ENCODE measurements at places on chromosomes 7 and 10. TPM values are rescaled to one million over a fixed set of nuclear protein-coding genes. Genes with fewer than 3 reads are reported as not detected.

- no peak for DNase-seq
- H3K4me3 ChIP-seq = no peak overlapping the region
- H3K4me1 ChIP-seq = no peaks in the 10 kb centered on the region
- no peaks in the 10 kb centered on the region for H3K27me3 ChIP-seq
These were observed 560.2 kb downstream of the TCERG1L start for GRCh38 chr10:130751106-130751840.

DNA sequence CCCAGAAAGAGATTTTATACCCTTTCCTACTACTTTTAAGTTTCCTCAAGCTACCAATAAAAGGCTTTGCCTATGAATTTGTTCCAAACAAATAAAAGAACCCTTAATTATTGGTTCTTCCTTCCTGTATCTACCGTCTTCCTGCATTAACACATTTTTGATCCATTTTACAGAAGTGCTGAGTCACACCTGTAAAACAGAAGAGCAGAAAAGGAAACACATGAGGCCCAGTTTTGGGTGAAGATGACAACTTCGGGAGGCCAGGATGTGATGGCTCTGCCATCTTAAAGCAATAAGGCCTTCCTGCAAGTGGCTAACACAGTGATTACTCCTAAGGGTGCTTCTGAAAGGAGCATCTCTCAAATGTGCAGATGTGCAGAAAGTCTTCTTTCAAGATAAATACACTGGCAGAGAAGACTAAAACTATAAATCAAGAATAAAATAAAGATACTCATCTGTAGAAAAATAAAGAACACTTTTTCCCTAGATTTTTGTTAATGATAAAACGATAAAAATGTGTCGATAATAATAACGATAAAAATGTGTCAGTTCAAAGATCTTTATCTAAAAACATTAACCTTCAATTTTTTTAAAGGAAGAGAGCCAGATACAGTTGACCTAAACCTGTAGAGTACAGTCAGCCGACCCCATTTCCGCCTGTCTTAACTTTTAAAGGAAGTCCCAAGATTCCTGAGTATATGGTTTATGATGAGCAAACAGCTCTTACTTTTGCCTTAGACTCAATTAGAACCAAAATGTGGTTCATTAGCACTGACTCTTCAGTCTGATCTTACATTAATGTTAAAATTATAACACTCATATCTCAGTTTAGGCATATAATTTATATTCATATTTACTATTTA is 108.6 kb downstream of the UBE2H start:
- no peak overlapping the region for H3K27ac ChIP-seq
- H3K4me3 ChIP-seq = no peak overlapping the region
- no peaks in the 10 kb centered on the region for H3K27me3 ChIP-seq
- no peaks in the 10 kb centered on the region for H3K4me1 ChIP-seq

GRCh38 chr10:90751107-90751997 is 106.5 kb downstream of the HTR7 start:
- no peaks in the 10 kb centered on the region for H3K4me1 ChIP-seq
- no peaks in the 10 kb centered on the region for H3K27me3 ChIP-seq
- H3K4me3 ChIP-seq = no peak overlapping the region
- no peaks in the 10 kb centered on the region for H3K36me3 ChIP-seq
- no peak overlapping the region for H3K27ac ChIP-seq

- no peaks in the 10 kb centered on the region for H3K27me3 ChIP-seq
- no peak overlapping the region for H3K4me3 ChIP-seq
- no peaks in the 10 kb centered on the region for H3K36me3 ChIP-seq
- no peak overlapping the region for H3K27ac ChIP-seq
- no peak for DNase-seq
- H3K4me1 ChIP-seq = no peaks in the 10 kb centered on the region
These were observed 177.5 kb downstream of the CACNA2D1 start for GRCh38 chr7:82266081-82266480.

DNA sequence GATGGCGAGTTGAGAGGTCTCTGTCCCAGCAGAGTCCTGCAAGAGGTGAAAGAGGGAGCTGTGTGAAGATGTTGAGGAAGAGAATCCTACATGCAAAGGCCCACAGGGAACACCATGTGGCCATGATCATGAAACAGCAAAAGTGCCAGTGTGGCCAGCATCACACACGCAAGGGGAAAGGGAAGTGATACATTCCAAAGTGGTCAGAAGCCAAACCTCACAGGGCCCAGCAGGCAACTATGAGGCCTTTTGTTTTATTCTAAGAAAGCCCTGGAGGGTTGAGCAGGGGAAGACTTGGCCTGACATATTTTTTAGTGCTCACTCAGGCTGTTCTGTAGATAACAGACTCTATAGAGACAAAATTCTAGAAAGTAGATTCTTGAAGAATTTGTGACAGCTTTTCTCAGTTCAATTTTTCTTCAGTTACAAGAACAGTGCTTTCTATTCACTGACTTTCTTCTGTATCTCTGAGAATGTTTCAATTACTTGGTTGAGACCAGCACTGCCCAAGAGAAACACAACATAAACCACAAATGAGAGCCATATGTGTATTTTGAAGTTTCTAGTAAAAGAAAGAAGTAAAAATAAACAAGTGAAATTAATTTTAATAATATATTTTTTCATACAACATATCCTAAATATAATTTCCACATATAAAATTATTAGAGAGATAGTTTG is 82.3 kb downstream of the HTR7 start:
- H3K27me3 ChIP-seq = no peaks in the 10 kb centered on the region
- no peak overlapping the region for H3K4me3 ChIP-seq
- H3K27ac ChIP-seq = no peak overlapping the region
- H3K36me3 ChIP-seq = no peaks in the 10 kb centered on the region
- H3K4me1 ChIP-seq = no peaks in the 10 kb centered on the region

- no peaks in the 10 kb centered on the region for H3K36me3 ChIP-seq
- no peak for DNase-seq
- H3K27me3 ChIP-seq = no peaks in the 10 kb centered on the region
- no peak overlapping the region for H3K4me3 ChIP-seq
- H3K27ac ChIP-seq = no peak overlapping the region
These were observed 51.3 kb upstream of the PLEKHA1 start for GRCh38 chr10:122323189-122323588.

GRCh38 chr7:8143151-8143874 is 118.7 kb downstream of the ICA1 start:
- DNase-seq = no peak
- H3K27ac ChIP-seq = no peak overlapping the region
- H3K36me3 ChIP-seq = no peaks in the 10 kb centered on the region
- no peak overlapping the region for H3K4me3 ChIP-seq

DNA sequence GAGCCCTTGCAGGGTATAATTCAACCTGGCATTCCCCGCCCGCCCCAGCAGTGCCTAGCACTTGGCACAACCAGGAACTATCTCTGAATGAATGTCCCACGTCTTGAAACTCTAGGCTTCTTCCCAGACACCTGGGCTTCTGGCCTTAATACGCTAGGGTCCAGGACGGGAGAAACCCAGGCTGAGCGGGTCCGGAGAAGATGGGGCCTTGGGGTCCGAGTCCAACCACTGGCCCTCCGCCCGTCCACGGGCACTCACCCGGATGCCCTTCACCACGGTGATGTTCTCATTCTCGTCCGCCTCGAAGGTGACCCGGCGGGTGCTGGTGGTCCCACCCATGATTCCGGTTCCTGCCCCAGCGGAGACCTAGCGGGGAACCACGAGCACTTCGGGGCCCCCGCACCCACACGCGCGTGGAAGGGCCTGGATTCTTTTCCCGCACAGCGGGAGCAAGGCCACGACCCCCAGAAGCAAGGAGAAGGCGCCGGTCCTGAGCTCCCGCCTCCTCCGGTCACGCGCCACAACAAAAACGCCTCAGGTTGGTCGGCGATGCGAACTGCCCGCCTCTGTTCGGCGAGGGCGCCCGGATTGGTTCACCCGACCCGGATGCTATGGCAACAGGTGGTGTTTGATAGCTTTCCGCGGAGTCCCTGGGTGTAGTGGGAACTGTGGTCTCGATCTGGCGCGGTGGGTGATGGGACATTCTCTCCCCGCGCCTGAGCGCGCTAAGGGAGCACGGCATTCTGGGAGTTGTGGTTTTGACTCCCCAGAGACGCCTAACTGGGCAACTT is at the start of gene CHCHD3:
Gene CHCHD3, minus strand, starts transcription at position 492 of the 791 bp plus-strand sequence. Its CDS starts 153 bp downstream, at position 339.
- no peaks in the 10 kb centered on the region for H3K36me3 ChIP-seq
- H3K27ac ChIP-seq = peak within 1 kb of the TSS; percentile 79
- peak within 1 kb of the TSS; percentile 87 for H3K4me3 ChIP-seq
- H3K27me3 ChIP-seq = no peaks in the 10 kb centered on the region
- H3K4me1 ChIP-seq = no peaks in the 10 kb centered on the region

- DNase-seq = no peak
- H3K36me3 ChIP-seq = no peaks in the 10 kb centered on the region
- no peaks in the 10 kb centered on the region for H3K27me3 ChIP-seq
- no peak overlapping the region for H3K27ac ChIP-seq
- no peaks in the 10 kb centered on the region for H3K4me1 ChIP-seq
These were observed 339.8 kb downstream of the SEMA3D start for GRCh38 chr7:84847038-84847437.

- H3K4me1 ChIP-seq = no peaks in the 10 kb centered on the region
- no peaks in the 10 kb centered on the region for H3K27me3 ChIP-seq
- no peak for DNase-seq
- no peak overlapping the region for H3K27ac ChIP-seq
- no peak overlapping the region for H3K4me3 ChIP-seq
- H3K36me3 ChIP-seq = no peaks in the 10 kb centered on the region
These were observed 66.9 kb downstream of the PTPRE start for GRCh38 chr10:127973791-127974311.

- no peak overlapping the region for H3K4me3 ChIP-seq
- H3K27ac ChIP-seq = no peak overlapping the region
- H3K27me3 ChIP-seq = no peaks in the 10 kb centered on the region
- no peaks in the 10 kb centered on the region for H3K4me1 ChIP-seq
- H3K36me3 ChIP-seq = no peaks in the 10 kb centered on the region
These were observed 100.2 kb downstream of the LRMDA start for GRCh38 chr10:75531571-75532031.

- H3K27me3 ChIP-seq = no peaks in the 10 kb centered on the region
- no peaks in the 10 kb centered on the region for H3K4me1 ChIP-seq
- no peaks in the 10 kb centered on the region for H3K36me3 ChIP-seq
- H3K27ac ChIP-seq = no peak overlapping the region
- DNase-seq = no peak
These were observed 120.2 kb upstream of the CTTNBP2 start for GRCh38 chr7:117993377-117994003.

GRCh38 chr10:28984431-28984830 is 304.4 kb upstream of the LYZL1 start:
- peak; percentile 81 for DNase-seq
- no peak overlapping the region for H3K4me3 ChIP-seq
- H3K4me1 ChIP-seq = no peaks in the 10 kb centered on the region
- H3K36me3 ChIP-seq = no peaks in the 10 kb centered on the region
- no peaks in the 10 kb centered on the region for H3K27me3 ChIP-seq

- no peak overlapping the region for H3K27ac ChIP-seq
- H3K4me3 ChIP-seq = no peak overlapping the region
- H3K36me3 ChIP-seq = no peaks in the 10 kb centered on the region
These were observed 148.2 kb downstream of the CHN2 start for GRCh38 chr7:29342761-29343160.

DNA sequence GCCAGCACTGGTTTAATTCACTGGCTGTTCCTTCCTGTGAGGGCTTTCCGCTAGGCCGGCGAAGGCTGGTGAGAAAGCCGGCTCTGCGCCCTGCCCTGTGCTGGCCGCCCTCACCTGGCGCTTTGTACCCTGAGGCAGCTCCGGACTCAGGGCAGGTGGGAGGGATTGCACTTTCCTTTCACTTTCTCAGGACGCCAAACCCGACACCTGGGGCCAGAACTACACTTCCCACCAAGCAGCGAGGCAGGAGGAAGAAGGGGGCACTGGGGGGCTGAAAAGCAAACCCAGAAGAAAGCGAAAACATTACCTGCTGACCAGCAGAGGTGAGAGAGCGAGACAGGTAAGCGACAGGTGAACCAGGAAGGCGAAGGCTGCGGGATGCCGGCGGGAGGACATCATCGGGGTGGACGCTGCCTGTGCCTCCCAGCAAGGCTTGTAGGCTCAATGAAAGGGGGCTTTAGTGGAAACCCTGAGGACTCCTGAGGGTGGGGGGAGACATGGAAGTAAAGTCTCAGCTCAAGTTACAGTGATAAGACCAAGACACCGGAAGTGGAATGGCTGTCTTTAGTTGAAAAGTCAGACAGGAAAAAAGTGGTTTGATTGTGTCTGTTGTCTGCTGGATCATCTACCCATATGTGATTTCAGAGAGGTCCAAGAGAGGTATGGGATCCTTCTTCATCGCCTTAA is at the start of gene RAB19:
Gene RAB19, plus strand, starts transcription at position 181 of the 687 bp plus-strand sequence. CDS start 3,589 bp downstream, outside the sequence.
- peak; percentile 51 for DNase-seq
- no peaks in the 10 kb centered on the region for H3K27me3 ChIP-seq
- H3K36me3 ChIP-seq = no peaks in the 10 kb centered on the region
- no peaks in the 10 kb centered on the region for H3K4me1 ChIP-seq
- peak within 1 kb of the TSS; percentile 45 for H3K27ac ChIP-seq

DNA sequence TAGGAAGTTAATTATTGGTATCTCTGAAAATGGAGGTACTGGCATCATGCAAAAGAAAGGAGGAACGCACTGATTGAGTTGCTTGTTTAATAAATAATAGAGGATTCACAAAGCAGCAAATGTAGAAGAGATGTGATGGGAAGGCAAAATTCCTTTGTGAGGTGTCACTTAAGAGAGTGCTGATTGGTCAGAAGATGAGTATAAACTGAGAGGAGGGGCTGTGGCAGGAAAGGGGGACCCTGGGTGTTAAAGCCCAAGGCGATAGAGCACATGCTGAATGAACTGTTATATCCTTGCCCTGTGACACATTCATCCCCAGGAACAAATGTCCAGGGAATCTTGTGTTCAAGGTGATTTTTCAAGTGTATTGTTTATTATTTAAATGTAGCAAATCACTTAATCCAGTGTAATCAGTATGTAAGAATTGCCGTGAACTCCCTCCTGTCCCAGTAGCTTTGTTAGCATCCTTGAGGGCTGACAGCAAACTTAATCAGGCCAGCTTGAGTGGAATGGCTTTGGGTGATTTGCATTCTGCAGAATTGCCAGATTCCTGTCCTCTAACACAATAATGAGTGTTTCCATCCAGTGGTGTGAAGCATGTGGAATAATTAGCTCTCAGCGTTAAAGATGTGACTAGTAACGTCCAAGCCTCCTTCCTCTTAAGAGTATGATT is 111.9 kb downstream of the CHN2 start:
- H3K4me3 ChIP-seq = no peak overlapping the region
- H3K4me1 ChIP-seq = no peaks in the 10 kb centered on the region
- no peaks in the 10 kb centered on the region for H3K36me3 ChIP-seq
- H3K27me3 ChIP-seq = no peaks in the 10 kb centered on the region

- DNase-seq = no peak
- H3K4me1 ChIP-seq = no peaks in the 10 kb centered on the region
- H3K27ac ChIP-seq = no peak overlapping the region
- H3K4me3 ChIP-seq = no peak overlapping the region
- H3K36me3 ChIP-seq = no peaks in the 10 kb centered on the region
- no peaks in the 10 kb centered on the region for H3K27me3 ChIP-seq
These were observed 383.8 kb upstream of the SORCS1 start for GRCh38 chr10:107548301-107548700.

The SPDYE5 gene
- total RNA-seq = 1.5 TPM

The LRMDA gene
- 9.6 TPM for total RNA-seq

The SLC13A1 gene
- total RNA-seq = not detected

The KCP gene
- 0.45 TPM for total RNA-seq

The MTPN gene
- total RNA-seq = 85.6 TPM

The OR2A7 gene
- 10.7 TPM for total RNA-seq
